GM10248 (cell line): ENCODE measurements at places on chromosomes 6 and 20.

GRCh38 chr6:120077489-120077888, 727.9 kb upstream of the MAN1A1 start:
- DNase-seq = no peak

DNA sequence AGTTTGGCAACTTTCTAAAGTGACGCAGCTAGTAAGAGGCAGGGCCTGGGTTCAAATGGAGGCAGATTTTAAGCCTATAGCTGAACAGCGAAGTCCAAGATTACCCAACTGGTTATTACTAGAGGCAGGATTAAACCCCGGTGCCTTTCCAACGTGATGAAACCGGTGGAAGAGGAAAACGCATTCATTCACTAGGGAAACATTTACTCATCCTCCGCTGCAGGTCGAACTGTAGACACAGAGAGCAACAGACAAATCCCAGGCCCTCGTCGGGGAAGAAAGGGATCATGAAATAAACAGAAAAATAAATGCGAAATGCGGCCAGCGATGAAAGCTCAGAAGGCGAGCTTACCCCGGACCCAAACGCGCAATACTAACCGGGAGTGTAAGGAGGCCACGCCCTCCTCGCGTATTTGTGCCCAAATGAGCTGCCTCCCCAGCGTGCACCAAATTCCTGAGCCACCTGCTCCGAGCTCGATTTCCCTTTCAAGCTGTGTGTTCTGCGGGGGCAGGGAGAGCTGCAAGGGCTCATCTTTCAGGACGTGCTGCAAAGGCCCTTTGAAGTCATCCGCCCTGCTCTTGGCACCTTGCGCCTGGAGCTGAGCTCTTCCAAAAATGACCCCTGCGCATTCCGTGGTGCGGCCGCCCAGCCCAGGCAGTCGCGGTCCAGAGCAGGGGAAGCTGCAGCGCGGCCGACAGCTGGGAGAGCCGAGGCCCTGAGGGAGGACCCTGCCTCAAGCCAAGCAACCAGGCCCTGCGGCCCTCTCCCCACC, 46.9 kb downstream of the PDYN start:
- DNase-seq = no peak

- no peak for DNase-seq
Measured at GRCh38 chr6:39389484-39389767, 66.9 kb upstream of the KCNK16 start.

- no peak for DNase-seq
Measured at GRCh38 chr20:4791121-4791520, 69.4 kb downstream of the PRND start.

DNA sequence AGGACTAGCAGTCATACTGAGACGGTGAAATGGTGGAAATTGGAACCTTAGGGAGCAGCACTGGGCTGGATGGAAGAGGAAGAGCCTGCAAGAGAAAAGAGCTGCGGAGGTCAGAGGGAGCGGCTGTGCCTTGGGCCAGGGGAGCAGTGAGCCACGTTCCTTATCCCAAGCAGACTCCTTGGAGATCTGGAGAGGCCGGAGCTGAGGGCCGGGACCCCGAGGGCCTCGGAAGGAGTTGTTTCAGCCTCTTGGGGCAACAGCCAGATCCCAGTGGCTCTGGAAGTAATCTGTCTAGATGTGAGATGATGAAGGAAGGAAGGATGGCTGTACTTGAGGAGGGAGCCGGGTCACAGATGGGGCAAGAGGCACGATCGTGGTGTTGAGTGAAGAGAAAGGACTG, 16.1 kb downstream of the PCMTD2 start:
- no peak for DNase-seq

GRCh38 chr6:25083784-25084507, 148.2 kb upstream of the RIPOR2 start:
- no peak for DNase-seq

DNA sequence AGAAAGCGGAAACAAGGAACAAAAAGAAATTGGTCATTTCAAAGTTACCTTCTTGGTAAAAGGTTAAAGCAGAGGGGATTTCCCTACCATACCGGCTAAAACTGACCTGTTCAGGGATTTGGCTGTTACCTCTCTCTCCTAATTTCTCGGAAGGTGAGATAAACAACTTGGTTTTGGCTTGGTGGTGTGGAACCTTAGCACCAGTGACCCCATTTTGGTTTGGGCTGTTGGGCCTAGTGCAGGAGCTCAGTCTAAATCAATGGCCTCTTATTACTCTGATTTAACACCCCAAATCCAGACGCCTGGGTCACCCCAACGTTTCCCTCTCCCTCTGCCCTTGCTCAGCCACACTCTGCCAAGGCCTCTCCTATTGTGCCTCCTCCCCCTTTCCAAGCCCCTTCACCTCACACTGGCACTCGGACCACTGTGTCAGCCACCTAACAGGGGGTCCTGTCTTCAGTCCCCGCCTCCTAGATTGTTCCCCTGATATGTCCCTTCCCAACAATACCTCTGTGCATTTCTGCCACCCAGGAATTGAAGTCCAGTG, 8.3 kb downstream of the NCR2 start:
- DNase-seq = no peak

- DNase-seq = no peak
Measured at GRCh38 chr20:30949761-30950160, 307.7 kb upstream of the DEFB115 start.

DNA sequence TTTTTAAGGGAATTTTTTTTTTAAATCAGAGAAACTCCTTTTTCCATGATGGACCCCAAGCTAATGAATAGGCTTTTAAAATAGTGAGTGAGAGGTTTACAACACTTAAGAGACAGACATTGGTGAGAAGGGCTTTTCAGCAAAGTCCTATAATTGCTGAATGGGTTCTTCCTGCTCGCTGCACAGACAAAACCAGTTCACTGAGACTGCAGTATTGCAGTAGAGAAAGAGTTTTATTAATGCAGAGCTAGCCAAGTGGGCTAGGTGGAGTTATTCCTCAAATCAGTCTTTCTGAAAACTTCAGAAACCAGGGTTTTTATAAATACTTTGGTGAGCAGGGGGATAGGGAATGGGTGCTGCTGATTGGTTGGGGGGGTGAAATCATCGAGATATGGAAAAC, 3.2 kb upstream of the SLC2A10 start:
- DNase-seq = no peak

DNA sequence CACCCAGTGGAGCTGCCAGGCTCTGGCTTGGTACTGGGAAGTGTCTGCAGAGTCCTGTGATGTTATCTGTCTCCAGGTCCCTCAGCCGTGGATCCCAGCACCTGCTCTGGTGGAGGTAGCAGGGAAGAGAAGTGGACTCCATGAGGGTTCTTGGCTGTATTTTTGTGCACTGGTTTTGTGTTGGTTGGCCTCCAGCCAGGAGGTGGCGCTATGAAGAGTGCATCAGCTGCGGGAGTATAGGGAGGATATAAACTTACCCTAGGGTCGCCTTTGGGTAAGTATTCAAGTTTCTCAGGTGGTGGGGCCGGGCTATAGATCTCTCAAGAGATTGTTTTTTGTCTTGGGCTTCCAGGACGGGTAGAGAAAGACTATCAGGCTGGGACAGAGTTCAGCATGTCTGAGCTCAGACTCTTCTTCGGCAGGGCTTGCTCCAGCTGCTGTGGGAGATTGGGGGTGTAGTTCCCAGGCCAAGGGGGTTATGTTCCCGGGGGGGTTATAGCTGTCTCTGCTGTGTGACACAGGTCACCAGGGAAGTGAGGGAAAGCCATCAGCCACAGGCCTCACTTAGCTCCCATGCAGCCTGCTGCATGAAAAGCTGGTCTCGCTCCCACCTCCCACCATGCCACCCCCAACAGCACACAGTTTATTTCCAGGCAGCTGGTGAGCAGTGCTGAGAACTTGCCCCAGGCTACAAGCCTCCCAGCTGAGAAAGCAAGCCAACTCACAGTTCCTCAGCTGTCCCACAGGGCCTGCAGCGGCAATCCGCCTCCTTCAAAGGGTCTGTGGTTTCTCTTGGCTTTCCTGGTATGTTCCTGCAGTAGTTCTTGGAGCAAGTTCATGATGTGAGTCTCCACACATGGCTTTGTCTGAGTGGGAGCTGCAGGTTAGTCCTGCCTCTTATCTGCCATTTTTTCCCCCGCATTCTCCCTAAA, 115.7 kb downstream of the AIG1 start:
- no peak for DNase-seq

GRCh38 chr6:39281312-39281980, 32.8 kb downstream of the KCNK17 start:
- DNase-seq = no peak

DNA sequence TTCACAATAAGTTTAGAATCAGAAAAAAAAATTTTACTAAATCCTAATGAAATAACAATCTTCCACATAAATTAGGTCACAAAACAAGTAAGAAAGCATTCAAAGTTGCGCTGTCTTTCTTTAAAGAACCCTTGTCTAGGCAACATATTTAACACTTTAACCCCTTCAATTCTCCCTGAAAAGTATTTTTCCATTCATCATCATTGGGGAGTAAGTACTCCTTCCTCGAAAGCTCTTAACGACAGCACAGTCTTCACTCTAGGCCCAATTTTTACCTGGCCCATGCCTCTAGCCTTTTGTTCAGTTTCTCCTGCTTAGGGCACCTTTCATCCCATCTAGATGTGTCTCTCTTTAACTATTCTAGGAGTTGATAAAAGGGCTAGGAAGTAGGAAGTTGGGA, 2.6 kb downstream of the TSPYL1 start:
- no peak for DNase-seq

DNA sequence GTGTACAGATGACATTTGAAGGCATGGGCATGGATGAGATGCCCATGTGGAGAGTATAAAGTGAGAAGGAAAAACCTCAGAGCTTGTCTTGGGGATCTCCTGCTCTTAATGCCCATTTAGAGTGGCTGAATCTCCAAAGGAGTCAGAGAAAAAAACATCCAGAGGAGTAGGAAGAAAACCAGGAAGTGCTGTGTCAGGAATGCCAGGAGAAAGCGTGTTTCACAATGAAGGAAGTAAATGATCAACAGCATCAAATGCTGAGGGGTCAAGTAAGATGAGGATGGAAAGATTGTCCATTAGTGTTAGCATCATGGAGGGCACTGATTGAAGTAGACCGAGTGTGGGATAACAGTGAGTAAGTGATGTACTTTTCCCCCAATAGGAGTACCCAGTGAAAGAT, 56.1 kb downstream of the FIG4 start:
- DNase-seq = no peak

DNA sequence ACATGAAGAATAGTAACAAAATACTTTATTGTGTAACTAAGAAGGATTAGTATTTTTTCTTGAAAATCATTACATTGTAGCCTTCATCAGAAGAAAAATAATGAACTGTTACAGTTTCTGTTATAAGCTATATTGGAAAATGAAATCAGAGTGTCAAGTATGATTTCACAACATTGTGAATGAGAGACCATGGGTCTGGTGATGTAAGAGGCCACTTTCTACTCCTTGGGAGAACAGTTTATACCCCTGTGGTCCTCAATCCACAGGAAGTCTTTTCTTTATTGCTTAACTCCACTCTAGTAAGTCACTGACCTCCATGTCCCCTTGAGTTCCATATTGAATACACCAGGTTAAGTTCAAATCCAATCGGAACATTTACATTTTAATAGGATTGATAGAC, 218.7 kb upstream of the FERMT1 start:
- no peak for DNase-seq

DNA sequence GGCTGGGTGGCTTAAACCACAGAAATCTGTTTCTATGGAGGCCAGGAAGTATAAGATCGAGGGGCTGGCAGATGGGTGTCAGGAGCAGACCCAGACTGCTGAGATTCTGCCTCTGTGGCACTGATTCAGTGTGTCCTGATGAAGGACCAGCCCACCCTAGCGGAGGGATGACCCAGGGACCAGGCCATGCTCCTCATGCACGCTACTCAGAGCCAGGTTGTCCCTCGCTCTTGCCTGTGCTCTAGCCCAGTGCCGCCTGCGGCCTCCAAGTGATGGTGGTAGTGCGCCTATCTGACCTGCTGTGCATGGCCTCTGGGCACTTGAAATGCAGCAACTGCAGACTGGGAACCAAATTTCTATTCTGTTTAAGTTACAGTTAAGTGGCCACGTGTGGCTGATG, 13.1 kb upstream of the APMAP start:
- no peak for DNase-seq

- DNase-seq = no peak
Measured at GRCh38 chr6:130434174-130434873, 68.5 kb downstream of the TMEM200A start.

GRCh38 chr20:51244466-51244865, 221.6 kb upstream of the KCNG1 start:
- DNase-seq = no peak

DNA sequence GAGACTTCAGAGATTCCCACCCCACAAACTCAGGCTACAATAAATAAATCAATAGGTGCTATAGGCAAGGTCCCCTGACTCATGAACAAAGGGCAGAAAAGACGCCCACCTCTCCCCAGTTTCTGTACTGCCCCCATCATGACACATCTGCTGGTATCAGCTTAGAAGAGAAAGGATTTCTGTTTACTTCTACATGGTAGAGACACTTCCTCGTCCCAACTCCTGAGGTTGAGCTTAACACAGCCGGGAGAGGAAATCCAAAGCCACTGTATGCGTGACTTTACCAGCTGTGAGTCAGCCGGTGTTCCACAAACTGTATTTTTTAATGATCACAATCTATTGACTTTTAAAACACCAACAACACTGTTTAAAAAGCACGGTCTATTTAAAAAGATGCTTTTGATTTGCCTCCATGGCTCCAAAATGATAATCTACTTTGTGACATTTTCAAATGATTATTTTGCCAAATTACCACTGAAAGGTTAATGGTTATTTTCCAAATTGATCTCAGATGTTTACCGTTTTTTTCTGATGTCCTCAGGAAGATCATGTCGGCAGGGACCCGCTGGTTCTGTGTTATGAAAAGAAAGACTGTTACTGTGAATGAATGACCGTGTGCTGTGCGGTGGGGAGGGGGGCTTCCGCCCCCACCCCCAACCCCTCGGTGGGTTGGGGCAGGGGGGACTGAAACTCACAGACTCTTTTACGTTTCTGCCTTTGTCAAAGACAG, 72.5 kb downstream of the ATP9A start:
- DNase-seq = no peak

GRCh38 chr20:59063358-59064213, 21.0 kb upstream of the PRELID3B start:
- DNase-seq = no peak

- DNase-seq = no peak
Measured at GRCh38 chr6:118168421-118168820, 261.4 kb downstream of the SLC35F1 start.

DNA sequence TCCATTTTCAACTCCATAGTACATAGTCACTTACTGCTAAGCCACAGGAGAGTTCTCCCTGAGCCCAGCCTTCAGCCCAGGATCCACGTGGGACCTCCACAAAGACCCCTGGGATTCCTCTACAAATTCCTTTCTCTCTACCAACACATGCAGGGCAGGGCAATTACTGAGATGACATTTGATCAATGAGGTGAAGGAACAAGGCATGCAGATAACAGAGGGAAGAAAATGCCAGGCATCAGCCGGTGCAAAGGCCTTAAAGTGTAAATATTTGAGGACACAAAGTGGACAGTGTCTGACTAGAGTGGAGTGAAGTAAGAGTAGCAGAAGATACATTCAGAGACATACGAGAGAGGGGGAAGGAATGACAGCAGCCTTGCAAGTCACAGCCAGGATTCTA, 70.2 kb downstream of the HS3ST5 start:
- DNase-seq = no peak

GRCh38 chr6:15457121-15457650, 205.6 kb downstream of the DTNBP1 start:
- DNase-seq = no peak
